Posterior vena cava (tissue), 2 donors: ENCODE measurements at places on chromosomes 4 and X. TPM values are rescaled to one million over a fixed set of nuclear protein-coding genes. Genes with fewer than 3 reads are reported as not detected.
A peak's percentile ranks its signal among the peaks of the same experiment; 100 is the strongest.

GRCh38 chr4:90458576-90458975, 331.4 kb downstream of the CCSER1 start:
- no peak for DNase-seq

DNA sequence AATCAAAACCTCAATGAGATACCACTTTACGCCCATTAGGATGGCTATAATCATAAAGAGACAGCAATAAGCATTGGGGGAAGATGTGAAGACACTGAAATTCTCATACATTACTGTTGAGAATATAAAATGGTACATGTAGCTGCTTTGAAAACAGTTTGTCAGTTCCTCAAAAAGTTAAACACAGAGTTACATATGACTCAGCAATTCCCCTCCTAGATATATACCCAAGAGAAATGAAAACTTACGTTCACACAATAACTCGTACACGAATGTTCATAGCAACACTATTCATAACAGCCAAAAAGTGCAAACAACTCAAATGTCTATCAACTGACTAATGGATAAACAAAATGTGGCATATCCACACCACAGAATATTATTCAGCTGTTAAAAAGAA, 36.6 kb downstream of the PHF8 start:
- no peak for DNase-seq

DNA sequence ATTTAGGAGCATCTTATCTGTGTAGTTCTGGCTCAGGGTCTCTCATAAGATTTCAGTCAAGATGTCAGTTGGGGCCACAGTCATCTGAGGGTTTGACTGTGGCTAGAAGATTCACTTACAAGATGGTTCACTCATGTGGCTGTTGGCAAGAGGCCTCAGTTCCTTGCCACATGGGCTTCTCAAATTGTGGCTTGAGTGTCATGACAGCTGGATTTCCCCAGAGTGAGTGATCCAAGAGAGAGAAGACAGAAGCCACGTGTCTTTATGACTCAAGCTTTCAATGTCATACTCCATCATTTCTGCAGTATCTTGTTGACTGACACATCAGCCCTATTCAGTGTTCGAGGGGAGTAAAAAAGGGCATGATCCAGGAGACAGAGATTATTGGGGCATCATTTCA, 131.3 kb upstream of the AP1S2 start:
- no peak for DNase-seq

DNA sequence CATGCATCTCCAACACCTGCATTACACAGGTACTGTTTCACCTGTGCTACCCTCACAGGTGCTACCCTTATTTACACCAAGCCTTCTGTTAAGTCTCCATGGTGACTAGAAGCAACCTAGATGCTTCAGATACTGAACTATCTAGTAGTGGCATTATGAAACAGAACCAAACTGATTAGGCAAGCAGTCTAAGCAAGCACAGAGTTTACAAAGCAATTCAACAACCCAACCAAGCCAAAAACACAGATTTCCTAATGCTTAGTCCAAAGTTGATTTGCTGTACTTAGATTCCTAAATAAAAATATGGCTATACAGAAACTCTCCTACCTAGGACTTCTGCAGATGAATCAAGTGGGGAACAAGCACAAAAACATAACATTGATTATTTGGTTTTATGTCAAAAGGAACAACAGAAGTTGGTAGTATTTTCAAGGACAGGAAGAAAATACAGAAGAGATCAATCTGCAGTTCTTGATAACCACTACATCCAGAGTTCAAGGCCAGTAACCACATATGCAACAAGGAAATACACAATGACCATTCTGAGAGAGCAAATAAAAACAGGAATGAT, 3.2 kb downstream of the TAPT1 start:
- DNase-seq: no peak

- no peak for DNase-seq
Measured at GRCh38 chrX:140157143-140157542, 191.8 kb upstream of the CXorf66 start.

GRCh38 chr4:1409079-1409478, 2.8 kb upstream of the NKX1-1 start:
- peak; percentile 64 for DNase-seq

DNA sequence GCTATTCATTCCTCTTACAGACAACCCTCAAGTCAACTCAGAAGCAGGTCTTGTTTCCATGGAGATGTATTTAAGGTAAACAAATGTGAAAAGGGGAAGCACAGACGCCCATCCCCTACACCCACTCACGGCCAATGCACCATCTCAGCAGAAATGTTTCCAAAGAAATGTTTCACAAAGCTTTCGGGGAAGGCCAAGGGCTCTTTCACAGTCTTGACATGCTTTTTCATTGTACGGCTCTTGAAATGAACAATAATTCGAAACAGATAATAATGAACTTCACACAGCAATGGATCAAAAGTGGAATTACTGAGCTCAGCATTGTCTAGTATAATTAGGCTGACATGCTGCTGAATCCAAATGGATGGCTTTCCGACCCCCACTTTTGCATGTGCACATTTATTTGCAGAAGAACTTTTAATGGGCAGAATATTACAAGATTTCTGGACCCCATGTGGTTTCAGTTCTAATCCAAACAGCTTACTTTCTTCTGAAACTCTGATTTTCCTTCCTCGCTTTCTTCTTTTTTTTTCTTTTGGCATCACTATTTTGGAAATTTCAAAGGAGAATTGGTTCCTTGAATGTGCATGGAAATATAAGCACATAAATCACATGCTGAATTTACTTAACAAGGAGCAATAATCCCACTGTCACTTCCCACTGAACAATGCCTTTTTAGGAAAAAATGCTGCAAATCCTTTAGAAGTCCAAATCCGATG, 160.9 kb downstream of the SMIM20 start:
- no peak for DNase-seq

DNA sequence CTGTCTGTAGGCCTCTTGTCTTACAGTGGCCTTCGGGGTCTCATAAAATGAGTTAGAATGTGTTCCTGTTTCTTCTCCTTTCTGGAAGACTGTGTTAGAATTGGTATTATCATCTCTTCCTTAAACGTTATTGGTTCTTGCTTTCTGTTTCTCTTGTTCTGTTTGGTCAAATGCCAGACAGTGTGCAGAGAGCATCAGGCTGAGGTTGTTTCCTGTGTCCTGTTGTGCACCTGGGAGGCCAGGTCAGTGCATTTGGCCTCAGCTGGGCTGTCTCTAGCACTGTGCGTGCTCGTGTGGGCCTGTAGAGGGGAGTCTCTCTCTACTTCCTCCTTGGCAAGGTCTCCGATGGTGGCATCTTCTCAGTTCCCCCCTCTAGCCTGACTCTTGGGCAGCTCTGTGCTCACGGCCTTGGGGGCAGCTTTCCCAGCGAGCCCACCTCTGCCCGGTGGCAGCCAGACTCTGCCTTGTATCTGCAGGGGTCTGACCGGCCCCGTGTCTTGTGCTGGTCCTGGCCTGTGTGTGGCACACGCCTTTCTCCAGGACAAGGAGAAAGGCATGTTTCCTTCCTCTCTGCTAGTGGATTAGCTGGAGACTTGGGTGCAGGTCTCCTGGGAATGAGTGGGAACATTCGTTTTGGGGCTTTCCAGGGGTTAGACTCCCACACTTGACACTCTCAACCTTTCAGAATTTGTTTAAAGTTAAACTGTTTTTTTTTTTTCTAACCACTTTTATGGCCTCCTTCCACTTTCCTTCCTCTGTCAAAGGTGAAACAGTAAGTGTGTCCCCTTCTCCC, 62.3 kb downstream of the FAM193A start:
- no peak for DNase-seq

DNA sequence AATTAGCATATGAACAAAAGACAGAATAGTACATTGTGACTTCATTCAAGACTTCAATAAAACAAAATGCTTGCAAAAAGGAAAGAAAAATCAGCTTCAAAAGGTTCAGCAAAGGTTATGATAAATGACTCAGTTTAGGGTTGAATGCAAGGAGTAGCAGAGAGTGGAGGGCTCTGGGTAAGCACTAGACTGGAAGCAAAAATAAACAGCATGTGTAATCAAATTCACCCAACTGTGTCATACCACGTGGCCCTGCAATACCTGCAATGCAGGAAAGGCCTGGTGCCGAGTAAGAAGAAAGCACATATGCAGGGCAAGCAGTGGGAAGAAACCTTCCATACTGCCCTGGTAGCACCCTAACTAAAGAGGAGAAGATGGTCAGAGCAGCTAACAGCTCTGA, 88.7 kb downstream of the ATP11C start:
- no peak for DNase-seq

DNA sequence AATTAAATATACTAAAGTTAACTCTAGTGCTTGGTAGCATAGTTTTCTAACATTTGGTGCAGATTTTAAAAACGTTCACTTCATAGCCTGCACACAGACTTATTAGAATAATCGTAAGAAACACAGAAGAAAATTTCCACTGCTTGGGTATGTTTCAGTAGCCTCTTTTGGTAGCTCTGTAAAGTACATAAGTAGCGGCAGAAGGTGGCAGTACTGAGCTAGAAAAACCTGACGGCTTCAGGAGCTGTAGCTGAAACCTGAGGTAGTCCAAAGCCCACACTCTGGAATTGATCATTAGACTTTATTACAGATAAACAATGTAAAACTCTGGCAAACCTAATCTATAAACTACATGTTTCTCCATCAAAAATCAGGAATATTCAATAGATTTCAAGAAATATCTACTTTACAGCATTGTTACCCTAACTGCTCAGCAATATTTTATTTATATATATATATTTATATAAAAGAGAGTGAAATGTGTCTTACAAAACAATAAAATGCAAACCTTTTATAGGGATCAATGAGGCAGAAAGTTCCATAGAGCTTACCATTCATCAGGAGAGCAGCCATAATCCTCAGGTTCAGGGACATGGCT, 88.2 kb downstream of the ATP8A1 start:
- DNase-seq: no peak

- no peak for DNase-seq
Measured at GRCh38 chr4:152951348-152951747, 15.2 kb downstream of the FHDC1 start.

GRCh38 chr4:179151770-179152169, 1709.5 kb upstream of the AGA start:
- no peak for DNase-seq

DNA sequence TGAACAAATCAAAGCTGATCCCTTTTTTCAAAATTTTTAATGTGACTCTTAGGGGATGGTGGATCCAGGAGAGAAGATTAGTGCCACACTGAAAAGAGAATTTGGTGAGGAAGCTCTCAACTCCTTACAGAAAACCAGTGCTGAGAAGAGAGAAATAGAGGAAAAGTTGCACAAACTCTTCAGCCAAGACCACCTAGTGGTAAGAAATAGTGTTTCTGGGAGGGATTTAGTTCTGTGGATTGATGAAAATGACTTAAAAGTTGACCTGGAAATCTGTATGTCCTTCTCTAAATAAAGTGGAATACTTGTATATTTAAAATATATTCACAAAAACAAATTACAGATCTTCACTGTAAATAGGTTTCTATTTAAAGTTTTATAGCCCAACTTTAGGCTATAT, 29.2 kb downstream of the NUDT9 start:
- no peak for DNase-seq

DNA sequence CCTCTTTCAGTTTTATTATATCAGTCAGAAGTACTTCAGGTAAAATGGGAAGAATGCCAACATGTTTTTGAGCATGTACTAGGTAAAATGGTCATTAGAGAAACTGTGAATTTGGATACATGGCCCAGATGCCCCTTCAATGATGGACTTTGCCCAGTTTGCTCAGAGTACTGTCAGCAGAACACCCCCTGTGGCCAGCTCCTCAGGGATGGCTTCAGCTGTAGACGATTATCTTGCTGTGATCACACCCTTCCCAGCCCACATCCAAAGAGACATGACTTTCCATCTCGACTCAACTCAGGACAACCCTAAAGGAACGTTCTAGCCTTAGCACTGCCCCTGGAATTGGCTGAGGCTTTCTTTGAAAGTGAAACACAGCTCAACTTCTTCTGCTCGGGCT, 439.1 kb downstream of the PACRGL start:
- DNase-seq: no peak

GRCh38 chr4:91887926-91888325, 415.8 kb upstream of the GRID2 start:
- no peak for DNase-seq

DNA sequence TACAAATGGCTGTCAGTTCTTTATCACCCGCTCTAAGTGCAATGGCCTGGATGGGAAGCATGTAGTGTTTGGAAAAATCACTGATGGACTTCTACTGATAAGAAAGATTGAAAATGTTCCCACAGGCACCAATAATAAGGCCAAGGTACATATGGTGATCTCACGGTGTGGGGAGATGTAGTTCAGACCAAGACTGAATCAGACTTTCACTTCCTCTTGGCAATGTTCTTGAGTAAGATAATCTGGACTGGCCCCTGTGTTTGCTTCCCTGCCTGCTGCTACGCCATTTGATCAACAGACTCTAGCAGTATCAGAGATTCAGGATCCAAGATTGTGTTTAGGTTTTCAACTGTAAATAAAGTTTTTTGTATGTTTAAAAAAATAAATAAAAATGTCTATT, 682.2 kb upstream of the AMOT start:
- DNase-seq: no peak

GRCh38 chr4:151644622-151645021, 116.2 kb downstream of the GATB start:
- no peak for DNase-seq

DNA sequence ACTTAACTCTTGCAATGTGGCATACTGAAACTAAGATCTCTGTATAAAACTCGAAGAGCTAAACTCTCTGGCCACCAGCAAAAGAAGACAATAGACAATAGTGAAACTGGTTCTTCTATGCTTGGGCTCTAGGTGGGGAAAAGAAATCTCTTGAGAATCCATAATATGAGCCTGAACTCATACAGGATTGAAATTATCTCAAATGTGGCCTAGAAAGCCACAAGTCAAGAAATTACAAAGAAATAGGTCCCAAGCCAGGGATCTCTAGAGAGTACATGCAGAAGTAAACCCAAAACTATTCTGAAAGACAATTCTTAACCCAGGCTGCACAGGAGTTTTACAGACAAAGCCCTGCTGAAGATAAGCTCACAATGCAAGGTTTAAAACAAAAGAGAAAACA, 127.4 kb downstream of the ANAPC10 start:
- DNase-seq: no peak

GRCh38 chr4:187362937-187363857, 632.4 kb upstream of the ZFP42 start:
- no peak for DNase-seq

- DNase-seq: no peak
Measured at GRCh38 chr4:130484826-130485225, 1388.9 kb downstream of the C4orf33 start.

- no peak for DNase-seq
Measured at GRCh38 chr4:123232439-123232838, 164.2 kb upstream of the SPRY1 start.

DNA sequence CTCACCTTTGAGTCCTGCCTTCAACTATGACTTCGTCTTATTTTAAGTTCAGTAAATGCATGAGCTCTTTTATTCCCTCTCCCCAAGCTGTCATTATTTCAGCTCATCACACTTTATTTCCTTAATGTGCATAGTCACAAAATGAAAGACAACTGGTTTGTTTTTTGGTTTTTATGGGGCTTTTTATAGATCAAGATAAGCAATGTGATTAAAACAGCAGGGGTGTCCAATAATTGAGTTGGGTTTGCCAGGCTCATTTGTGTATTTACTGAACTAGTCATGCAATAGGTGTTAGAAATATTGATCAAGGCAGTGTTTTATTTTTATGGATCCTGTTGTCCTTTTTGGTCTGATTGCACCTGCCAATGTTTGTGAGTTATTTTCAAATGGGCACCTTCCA, 102.2 kb downstream of the FRMPD4 start:
- DNase-seq: no peak

- no peak for DNase-seq
Measured at GRCh38 chr4:109877400-109877799, 29.5 kb downstream of the LRIT3 start.

Gene TLR2
- total RNA-seq: 39.8 TPM

Gene NXT2
- total RNA-seq: 6.7 TPM

Gene GPR78
- total RNA-seq: 0.09 TPM

Gene CCKAR
- not detected for total RNA-seq

Gene ERCC6L
- total RNA-seq: 0.14 TPM

Gene LRP2BP
- total RNA-seq: 0.86 TPM
